Endothelial cell of umbilical vein (primary cell): ENCODE measurements at places on chromosomes 11 and 22. TPM values are rescaled to one million over a fixed set of nuclear protein-coding genes. Genes with fewer than 3 reads are reported as not detected.

Gene FBLN1
- total RNA-seq, result 1.3 and 4.0 TPM in 2 replicates

Gene KRTAP5-10
- not detected in 2 replicates for total RNA-seq

Gene PDE2A
- 14.3 and 14.8 TPM in 2 replicates for total RNA-seq

Gene FAM180B
- not detected in 2 replicates for total RNA-seq

Gene RBMXL2
- 0.51 TPM in 1 of 2 replicates, not detected in the other for total RNA-seq

Gene CALCA
- total RNA-seq, result not detected in 2 replicates

Gene E2F8
- total RNA-seq, result 16.5 and 19.1 TPM in 2 replicates

DNA sequence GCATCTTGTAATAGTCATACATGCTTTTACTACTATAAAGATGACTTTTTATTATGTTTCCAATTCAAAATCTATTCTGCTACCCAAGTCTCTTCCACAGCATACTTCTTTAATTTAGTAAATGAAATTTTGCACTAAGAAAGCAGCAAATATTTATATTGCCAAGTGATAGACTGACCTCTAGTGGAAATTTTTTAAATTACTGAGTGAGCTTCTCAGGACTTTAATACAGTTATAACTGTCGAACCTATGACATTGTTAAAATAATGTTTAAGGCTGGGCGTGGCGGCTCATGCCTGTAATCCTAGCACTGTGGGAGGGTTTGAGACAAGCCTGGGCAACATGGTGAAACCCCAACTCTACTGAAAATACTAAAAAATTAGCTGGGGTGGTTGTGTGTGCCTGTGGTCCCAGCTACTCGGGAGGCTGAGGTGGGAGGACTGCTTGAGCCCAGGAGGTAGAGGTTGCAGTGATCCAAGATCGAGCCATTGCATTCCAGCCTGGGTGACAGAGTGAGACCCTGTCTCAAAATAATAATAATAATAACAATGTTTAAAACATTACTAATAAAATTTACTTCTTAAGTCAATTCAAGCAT is 27.3 kb downstream of the STK33 start:
- DNase-seq, result peak; percentile 50

GRCh38 chr11:19696073-19696472 is 16.6 kb upstream of the NAV2 start:
- DNase-seq, result no peak

GRCh38 chr11:125525303-125525702 is 29.2 kb upstream of the FEZ1 start:
- no peak for DNase-seq

GRCh38 chr11:34266090-34266912 is 91.5 kb downstream of the ABTB2 start:
- DNase-seq, result no peak

- DNase-seq, result peak; percentile 49
Observed at GRCh38 chr11:123640677-123641494, 13.5 kb downstream of the SCN3B start.

DNA sequence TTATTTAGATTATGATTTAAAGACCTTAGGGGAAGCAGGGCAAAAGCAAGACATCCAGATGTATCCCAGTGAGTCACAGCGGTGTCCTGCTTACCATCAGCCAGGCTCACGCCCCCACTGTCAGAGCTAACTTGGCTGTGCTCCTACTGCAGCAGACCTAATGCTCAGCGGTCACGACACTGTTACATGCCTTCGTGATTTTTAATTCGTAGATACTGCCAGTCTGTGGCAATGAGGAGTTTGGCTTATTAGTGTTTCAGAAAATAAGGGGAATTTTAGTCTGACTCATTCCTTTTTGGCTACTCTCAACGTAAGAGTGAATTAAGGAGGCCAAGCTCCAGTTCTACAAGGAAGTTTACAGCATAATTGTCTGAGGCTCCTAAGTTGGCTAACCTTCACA is 22.7 kb downstream of the EFCAB6 start:
- DNase-seq, result no peak

DNA sequence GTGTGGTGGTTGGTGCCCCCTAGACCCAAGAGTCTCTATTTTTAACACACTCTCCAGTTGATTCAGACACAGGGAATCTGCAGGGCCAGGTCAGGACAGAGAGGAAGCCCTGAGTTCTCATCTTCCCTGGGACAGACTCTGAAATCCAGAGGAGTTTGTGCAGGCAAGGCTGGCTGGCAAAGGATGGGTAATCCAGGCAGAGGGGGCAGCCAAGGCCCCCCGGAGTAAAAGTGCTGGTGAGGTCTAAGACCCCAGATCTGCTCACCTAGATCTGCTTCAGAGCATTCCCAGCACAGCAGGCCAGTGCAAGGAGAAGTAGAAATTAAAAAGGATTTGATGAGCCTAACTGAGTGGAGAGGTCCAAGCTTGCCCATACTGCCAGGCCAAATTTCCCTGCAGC is 40.6 kb upstream of the MN1 start:
- DNase-seq, result no peak

GRCh38 chr11:133660202-133660568 is 127.9 kb upstream of the OPCML start:
- no peak for DNase-seq

- DNase-seq, result no peak
Observed at GRCh38 chr11:9823439-9823838, 159.6 kb downstream of the SWAP70 start.

DNA sequence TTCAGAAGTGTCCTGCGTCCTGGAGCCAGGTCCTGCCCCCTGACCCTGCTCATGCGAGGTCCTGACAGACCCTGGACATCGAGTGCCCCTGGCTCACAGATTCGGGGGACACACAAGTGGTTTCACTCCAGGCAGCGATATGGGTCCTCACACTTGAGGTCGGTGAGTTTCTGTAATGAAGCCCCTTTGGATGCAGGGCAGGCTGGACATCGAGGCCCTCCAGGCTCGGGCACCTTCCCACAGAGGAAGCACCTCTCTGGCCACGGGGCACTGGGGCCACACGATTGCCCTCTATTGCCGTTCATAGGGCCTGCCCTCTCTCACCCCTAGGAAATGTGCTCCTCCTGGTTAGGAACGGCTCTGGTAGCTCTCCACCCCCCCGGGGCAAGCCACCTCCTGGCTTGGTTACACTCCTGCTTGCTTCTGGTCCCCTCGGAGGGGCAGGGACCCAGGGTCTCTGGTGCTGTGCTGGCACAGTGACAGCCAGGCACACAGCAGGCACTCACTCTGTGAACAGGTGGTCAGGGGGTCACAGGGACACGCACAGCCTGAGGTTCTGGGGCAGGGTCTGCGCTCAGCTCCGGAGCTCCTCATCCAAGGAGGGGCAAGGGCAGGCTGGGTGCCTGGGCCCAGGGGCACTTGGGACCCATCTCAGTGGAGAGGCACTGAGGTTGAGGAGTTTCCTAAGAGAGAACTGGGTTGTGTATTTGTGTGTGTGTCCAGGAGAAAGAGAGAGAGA is 907.7 kb downstream of the BRD1 start:
- DNase-seq, result no peak

DNA sequence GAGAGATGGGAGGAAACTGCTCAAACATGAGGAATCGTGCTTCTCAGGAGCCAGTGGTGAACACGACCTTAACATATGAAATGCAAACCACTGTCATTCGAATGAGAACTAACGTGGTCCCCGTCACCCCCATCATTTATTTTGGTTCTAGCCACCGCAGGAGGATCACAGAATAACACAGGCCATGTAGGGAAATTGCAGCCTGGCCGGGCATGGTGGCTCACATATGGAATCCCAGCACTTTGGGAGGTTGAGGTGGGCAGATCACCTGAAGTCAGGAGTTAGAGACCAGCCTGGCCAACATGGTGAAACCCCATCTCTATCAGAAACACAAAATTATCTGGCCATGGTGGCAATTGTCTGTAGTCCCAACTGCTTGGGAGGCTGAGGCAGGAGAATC is 27.1 kb downstream of the KRTAP5-5 start:
- DNase-seq, result no peak

- no peak for DNase-seq
Observed at GRCh38 chr22:21623648-21623970, 6.2 kb downstream of the YDJC start.

DNA sequence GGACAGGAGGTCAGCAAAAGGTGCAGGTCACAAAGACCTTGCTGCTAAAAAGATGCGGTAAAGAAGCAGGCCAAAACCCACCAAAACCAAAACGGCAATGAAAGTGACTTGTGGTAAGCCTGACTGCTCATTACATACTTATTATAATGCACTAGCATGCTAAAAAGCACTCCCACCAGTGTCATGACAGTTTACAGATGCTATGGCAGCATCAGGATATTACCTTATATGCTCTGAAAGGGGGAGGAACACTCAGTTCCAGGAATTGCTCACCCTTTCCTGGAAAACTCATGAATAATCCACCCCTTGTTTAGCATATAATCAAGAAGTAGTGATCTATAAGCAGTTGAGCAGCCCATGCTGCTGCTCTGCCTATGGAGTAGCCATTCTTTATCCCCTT is 45.2 kb upstream of the SLC5A12 start:
- no peak for DNase-seq

DNA sequence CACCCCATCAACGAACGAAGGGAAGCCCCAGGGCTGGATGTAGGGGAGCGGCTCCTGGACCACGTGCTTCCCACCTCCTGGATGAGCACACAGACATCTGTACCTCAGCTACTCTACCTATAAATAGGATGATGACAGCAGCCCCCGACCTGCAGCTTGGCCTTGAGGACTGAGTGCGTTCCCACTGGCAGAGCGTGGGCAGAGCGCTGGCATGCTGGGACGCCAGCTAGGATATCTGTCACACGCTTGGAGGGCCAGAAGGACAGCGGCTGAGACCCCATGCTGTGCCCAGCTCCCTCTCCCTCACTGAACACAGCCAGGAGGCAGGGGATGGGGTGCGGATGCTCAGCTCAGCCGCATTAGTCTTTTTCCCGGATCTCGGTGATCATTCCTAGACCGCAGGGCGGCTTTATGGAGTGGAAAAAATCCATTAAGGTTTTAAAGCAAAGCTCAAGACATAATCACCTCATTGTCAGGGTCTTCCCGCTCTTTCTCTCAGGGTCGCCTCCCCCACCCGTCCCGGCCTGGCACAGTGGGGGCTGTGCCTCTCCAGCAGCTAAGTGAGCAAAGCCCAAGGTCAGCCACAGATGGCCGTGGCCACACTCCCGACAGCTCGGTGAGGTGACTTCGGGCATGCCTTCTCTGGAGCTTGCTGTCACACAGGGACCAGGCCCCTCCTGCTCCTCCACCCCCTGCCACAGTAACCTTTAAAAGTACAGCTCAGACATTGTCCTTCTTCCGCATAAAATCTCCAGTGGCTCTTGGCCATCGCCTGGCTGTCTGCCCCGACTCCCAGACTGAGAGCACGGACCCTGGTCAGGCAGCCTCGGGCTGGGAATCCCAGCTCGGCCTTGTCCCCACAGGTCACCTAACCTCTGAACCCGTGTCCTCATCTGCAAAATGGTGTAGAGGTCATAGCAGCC is 69.6 kb upstream of the SHISAL1 start:
- no peak for DNase-seq

DNA sequence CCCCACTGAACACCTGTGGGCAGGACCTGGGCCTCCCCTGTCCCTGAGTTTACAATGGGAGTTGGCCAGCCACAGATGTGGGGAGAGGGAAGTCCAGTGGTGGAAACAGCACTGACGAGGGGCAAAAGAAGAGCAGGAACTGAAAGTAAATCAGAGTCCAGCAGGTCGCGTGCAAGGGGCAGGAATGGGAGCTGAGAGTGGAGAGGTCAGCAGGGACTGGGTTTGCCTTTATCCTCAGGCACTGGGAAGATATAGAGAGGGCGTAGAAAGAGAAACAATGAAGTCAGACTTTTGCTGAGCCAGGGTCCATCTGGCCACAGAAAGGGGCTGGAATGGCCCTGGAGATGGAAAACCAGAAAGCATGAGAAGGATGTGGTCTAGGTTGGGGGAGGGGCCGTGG is 8.5 kb downstream of the P2RY6 start:
- no peak for DNase-seq

DNA sequence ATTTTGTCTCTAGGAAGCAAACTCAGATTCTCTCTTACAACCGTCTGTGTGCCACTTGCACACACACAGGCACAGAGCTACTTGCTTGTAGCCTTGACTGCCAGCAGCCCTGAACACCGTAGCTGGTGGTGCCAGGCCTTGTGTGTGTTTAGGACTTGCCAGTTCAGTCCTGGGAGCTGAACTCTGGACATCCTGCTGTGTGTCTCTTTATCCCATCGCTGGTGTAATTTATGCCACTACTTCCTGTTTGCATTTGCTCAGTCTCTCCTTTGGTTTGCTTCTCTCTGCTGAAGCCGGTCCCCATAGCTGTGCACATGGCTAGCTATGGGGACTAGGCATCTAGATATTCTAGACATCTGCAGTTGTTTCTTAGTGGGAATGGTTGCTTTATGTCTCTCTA is 24.0 kb downstream of the MARK2 start:
- DNase-seq, result peak; percentile 26

DNA sequence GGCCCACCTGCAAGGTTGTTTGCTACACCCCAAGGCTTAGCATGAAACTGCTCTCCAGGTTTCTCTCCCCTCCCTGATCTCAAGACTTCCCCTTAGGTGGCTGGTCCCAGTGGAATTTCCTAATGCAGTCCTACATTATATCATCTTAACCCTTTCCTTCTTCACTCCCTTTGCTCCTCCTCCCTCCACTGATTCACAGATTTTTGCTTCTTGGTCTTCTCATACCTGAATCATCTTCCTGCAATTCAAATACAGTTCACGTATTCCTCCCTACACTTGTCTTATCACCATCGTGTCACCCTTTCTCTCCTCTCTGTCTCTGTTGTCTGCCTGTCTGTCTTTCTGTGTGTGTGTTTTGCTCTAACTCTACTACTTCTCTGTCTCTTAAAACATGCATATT is 17.0 kb downstream of the MMP10 start:
- DNase-seq, result peak; percentile 30

DNA sequence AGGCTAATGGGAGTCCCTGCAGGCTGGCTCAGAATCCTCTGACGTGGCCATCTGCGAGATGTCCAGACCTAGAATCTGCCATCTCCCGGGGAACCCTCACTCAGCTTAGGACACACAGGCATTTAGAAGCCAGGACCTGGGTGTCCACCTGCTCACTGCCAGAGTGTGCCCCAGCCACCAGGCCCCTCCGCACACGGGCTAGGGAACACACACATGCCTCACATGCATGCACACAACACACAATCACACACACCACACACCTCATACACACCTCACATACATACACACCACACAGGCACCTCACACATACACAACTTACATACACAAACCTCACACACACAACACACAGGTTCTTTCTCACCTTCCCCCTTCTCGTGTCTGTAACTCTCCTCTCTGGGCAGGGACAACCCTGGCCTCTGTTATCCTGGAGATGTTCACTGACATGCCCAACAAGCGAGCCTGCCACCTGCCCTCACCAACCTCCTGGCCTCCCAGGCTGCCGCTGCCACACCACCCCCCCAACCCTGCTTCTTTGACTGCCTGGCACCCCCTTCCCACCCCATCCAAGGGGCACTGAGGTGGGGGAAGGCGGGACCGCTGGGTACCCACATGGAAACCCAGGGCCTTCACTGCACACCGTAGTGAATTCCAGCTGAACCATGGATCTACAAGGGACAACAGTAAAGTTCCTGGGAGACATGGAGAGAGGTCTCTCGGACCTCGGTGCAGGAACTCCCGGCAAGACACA is 38.1 kb downstream of the GNB1L start:
- DNase-seq, result no peak

DNA sequence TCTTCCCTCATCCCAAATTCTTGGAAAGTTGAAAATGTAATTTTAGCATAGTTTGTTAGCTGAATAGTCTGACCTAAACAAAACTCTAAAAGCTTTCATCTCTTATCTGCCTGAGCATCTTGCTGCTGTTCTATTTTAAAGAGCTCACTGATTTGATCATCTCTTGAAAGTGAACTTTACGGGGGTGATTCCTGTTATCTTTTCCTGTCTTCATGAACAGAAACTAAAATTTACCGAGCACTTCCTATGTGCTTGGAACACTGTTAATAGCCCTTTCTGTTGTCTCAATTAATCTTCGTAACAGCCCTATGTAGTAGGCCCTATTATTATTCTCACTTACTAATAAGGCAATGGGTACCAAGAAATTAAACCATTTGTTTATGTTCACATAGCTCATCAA is 12.3 kb downstream of the AMOTL1 start:
- peak; percentile 33 for DNase-seq
